ENCODE measurements at places on chromosomes 2 and 18.

GRCh38 chr2:200203381-200203827 lies 103.1 kb upstream of the SPATS2L start:
- DNase-seq: no peak

DNA sequence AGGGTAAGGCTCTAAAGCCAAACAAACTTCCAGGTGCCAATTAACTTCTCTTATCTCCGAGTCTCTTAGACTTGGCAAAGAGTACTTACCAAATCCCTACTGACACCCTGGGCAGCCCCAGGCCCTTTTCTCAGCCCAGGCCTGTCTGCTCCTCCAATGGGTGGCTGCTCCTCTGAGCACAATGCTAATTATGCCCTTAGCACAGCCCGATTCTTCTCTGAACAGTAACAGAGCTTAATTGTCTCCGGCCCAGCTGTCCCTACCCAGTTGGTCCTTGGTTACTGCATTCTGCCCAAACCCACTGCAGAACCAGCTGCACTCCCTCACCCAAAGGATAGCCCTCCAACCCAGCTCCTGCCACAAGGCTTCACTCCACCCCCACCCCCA lies 110.3 kb downstream of the SMAD7 start:
- no peak for DNase-seq

GRCh38 chr2:28080911-28081310 lies 190.4 kb downstream of the BABAM2 start:
- DNase-seq: no peak

- DNase-seq: no peak
These were observed 57.4 kb downstream of the STK39 start for GRCh38 chr2:168189835-168190569.

DNA sequence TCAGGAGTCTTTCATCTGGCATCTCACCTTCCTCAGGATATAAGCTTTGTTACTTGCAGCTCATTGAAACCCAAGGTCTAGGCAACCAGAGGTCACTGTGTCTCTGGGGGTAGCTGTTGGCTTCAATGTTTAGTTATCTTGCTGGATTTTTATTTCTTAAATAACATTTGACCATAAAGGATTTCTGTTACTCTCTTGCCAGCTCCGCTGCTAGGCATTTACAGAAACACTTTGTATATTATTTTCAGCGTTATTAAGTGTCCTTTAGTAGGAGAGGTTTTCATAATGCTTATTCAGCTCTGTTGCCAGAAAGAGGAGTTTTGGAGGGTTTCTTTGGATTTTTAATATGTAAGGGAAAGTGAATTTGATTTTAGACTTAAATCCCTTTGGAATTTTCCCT lies 61.4 kb downstream of the QPCT start:
- DNase-seq: no peak

DNA sequence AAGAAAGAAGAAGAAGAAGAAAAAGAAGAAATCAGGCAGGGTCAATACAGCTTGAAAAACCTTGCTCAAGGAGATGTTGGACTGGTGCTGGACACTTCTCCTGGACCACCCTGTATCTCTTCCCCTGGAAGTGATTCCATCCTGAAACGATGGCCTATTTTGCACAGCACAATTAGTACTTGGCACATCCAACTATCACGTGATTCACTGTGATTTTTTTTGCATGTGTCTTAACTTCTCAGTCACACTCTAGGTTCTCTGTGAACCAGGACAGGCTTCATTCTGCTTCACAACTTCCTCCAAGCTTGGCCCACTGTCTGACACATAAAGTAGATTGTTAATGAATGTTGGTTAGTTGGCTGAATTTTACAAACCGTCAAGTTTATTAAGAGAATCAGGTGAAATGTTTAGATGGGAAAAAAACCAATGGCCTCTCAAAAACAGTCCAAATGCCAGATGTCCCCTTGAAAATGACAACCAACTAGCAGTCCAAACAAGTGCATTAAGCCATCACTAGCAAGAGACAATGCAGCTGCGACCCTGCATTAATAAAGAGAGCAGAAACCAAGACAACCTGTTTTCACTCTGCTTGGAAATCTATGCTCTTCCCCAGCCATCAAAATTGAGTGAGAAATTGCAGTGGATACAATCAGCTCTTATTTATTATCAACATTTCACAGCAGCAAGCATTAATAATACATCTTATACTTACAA lies 300.0 kb upstream of the CHAC2 start:
- DNase-seq: no peak

GRCh38 chr2:231933916-231934401 lies 7.8 kb upstream of the NPPC start:
- DNase-seq: no peak

GRCh38 chr2:239214725-239215124 lies 186.1 kb downstream of the HDAC4 start:
- no peak for DNase-seq

DNA sequence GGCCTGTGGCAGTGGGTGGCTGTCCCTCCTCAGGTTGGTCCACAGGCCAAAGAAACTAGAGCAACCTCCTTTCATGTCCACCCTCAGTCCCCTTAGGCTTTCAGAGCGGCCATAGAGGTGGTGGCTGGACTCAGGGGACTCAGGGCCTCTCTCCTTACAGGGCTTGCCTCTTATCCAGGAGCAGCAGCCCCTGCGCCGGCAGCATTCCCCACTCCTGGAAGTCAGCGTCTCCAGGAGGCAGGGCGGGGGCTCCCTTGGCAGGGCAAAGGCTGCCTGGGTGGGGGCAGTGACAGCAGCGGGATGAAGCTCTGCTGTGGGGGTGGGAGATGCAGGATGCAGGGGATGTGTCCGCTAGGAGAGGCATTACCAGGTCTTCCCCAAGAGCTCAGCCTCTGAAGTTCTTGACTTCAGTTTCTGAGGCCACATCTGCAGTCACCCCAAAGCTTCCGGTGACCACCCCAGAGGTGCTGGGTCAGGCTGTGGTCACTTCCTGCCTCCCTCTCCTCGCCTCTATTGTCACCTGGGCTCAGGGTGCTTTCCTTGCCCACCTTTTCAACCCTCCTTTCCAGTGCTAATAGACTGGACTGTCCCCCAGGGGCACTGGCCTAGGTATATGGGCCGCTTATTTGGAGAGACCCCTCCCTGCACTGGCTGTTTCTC lies 8.6 kb upstream of the GPR55 start:
- DNase-seq: no peak

DNA sequence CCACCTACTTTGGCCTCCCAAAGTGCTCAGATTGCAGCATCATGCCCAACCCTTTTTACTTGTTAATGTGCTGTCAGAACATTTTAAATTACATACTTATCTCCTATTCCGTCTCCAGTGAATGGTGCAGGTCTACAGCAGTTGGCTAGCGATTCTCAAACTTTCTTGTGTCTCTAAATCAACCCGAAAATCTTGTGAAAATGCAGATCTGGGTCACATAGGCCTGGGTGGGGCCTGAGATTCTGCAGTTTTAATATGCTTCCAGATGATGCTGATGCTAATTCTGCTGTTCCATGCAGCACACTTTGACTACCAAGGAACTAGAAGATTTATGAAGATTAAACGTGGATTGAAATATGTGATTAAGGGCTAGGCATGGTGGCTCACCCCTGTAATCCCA lies 14.8 kb upstream of the ACSL3 start:
- no peak for DNase-seq

DNA sequence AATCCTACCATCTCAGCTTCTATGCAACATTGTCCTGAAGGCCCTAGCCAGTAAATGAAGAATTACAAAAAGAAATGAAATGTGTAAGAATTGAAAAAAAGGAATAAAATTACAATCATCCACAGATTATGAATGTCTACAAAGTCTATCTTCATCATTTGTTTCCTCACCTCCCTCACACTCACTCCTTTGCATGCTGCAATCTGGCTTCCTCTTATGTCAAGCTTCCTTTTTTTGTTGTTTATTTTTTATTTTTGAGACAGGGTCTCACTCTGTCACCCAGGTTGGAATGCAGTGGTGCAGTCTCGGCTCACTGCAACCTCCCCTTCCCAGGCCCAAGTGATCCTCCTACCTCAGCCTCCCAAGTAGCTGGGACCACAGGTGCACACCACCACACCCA lies 129.0 kb downstream of the CABYR start:
- no peak for DNase-seq

- no peak for DNase-seq
These were observed 45.5 kb downstream of the RNF152 start for GRCh38 chr18:61847164-61847791.

GRCh38 chr2:190891372-190891771 lies 10.8 kb downstream of the GLS start:
- no peak for DNase-seq

DNA sequence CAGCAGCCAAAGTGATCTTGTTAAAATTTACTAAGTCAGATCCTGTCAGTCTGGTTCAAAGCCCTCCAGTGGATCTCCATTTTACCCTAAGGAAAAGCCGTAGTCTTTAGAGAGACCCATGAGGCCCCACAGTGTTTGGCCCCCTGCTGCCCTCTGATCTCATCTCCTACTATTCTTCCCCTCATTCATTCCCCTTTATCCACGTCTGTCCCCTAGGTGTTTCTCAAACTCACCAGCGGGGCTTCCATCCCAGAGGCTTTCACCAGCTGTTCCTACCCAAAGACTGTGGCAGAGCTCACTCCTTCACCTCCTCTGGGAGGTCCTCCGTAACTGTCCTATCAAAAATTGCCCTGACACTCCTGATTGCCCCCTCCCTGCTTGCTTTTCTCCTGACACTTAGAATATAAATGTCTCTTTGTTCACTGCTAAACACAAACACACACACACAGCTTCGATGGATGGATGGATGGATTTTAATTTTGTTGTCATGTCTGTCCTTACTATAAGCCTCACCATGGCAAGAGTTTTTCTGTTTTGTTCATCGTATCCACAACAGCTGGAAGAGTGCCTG lies 26.1 kb downstream of the LIMS1 start:
- DNase-seq: no peak

GRCh38 chr2:20143263-20143662 lies 81.7 kb downstream of the SDC1 start:
- DNase-seq: no peak

DNA sequence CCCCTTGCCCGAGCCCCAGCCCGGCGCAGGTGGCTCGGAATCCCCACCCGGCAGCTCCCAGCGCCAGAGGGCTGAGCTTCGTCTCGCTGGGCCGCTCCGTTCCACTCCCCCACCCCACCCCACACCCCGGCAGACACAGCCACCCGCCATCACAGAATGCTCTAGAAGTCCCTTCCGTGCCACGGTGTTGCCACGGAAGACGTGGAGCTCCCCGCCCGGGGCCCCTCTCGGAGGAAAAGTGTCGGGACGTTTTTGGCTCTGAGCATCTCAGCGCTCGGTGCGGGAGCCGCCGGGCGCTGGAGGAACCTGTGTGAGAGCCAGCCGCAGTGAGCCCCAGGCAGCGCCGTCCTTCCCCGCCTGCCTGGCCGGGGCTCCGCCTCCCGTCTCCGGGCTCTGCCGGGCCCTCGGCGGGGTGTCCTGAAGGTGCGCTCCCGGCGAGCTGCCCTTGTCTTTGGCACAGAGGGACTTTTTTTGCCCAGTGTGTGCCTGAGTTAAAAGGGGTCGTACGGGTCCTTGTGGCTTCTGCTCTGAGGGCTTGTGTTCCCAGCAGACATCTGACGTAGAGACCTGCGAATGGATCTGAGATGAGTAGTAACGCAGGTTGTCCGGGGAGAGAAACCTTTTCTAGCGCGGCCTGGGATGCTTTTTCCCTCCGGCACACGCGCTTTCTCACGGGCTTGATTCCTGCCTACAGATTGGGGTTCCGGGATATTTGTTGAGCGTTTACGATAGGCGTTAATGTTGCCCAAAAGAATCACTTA lies 1.8 kb downstream of the ZCCHC2 start:
- DNase-seq: peak; percentile 19

DNA sequence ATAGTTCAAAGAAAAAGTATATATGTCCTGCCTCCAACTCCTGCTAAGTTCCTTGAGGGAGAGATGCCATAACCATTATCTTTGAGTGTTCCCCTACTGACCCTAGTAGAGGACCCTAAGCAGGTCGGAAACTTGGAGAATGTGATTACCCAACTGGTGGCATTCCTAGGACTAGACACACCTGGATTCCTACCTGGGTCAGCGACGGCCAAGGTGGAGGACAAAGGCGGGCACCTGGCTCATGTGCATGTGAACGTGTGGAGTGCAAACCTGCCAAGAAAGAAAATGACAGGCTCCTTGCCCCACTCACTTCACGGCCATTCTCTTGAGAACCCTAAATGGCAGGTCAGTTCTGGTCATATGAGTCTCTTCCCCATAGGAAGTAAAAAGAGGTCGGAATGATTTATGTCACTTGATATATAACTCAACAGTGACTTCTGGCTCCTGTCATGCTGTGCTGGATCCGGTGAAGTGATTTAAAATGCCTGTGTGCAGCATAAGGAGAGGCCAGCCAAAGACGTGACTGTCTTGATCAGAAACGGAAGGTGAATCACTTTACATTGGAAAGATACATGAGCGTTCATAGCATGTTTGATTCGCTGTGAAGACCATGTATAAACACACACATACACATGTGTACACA lies 371.6 kb downstream of the EIPR1 start:
- DNase-seq: no peak

- DNase-seq: no peak
These were observed 30.2 kb downstream of the KLHL14 start for GRCh38 chr18:32742579-32742978.

- no peak for DNase-seq
These were observed 690.0 kb upstream of the PIK3C3 start for GRCh38 chr18:41265047-41265446.

DNA sequence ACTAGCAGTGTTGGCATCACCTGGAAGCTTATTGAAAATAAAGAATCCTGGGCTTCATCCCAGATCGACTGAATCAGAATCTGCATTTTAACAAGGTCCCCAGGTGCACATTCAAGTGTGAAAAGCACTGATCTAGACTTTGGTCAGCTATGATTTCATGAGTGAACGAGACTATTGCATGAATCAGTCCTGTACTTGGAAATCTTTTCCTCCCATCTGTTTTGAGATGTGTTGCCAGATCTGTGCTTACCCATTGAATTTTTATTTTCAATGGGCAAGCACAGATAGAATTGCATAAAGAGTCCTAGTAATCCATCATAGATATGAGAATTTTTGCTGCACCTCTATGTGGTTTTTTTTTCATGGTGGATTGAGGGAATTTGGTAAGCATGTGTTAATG lies 64.0 kb downstream of the PMS1 start:
- DNase-seq: no peak

- DNase-seq: no peak
These were observed 15.6 kb upstream of the GPBAR1 start for GRCh38 chr2:218245214-218245613.

GRCh38 chr18:58612315-58613055 lies 16.4 kb downstream of the ALPK2 start:
- no peak for DNase-seq

DNA sequence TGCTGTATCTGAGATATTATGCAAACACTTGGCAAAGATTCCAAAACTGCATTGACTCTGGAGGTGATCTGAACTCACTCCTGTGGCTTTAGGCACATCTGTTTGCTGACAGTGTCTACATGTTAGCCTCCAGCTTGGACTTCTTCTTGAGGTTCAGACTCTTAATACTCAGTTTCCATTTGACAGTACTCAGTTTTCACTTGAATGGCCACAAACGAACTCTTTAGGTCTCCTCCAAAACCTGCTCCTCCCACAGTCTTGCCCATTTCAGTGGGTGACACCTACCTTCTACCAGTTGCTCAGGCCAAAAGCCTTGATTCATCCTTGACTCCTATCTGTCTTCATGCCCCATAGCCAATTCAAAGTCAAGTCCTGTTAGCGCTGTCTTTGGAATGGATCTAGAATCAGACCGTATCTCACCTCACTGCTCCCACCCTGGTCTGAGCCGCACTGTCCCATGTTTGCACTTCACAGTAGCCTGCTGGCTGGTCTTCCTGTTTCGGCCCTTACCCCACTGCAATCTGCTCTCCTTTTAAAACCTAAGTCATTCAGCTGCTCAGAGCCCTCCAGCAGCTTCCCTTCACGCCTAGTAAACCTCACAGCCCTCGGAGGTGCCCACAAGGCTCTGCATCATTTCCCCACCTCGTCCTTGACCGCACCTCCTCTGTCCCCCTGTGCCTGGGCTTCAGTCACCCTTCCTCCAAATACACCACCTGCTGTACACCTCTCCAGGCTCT lies 10.5 kb downstream of the ATG16L1 start:
- no peak for DNase-seq
